ENCODE measurements at places on chromosomes 3 and 15. TPM values are rescaled to one million over a fixed set of nuclear protein-coding genes. Genes with fewer than 3 reads are reported as not detected.

DNA sequence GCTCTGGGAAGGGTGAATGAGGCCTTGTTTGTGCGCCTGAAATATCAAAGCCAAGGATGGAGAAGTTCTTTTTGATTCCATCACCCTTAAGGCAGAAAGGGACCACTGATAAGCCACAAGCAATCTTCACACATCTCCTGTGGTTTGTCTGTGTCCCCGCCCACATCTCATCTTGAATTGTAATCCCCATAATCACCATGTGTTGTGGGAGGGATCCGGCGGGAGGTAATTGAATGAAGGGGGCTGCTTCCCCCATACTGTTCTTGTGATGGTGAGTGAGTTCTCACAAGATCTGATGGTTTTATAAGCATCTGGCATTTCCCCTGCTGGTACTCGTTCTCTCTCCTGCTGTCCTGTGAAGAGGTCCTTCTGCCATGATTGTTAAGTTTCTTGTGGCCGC is 329.6 kb upstream of the RGMA start:
- DNase-seq = no peak

ITIH3 gene
- total RNA-seq = 0.23 TPM

DNA sequence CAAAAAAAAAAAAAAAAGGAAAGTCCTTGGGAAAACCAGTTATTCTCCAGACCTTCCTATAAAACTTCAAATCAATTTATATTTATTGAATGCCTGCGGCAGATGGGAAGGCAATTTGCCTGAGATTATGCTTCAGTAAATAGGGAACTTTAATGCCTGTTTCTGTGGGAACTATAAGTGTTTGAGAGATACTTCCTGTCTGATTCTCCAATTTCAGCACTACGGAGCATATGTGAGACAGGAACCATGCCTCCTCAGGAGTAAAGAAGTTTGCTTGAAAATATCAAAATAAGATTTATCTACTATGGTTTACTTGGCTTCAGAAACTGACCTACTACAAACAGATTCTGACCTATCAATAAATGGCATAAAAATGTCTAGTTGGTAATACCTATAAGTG is 135.5 kb downstream of the CBLB start:
- DNase-seq = no peak

DNA sequence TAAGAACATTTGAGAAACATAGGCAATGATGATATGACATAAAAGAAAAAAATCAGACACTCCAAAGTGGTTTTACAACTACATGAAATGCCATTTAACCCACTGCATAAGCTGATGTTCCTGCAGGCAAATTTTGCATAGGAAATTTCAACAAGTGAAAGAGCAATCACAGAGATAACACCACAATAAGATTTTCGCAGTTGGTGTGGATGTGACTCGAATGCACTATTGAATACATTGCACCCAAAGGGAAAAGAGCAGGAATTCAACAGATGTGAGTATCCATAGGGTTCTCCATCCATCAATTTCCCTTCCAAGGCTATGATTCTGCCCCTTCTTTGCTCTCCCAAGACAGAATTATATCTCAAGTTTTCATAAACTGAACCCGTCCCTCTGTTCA is 456.1 kb downstream of the RAP2B start:
- DNase-seq = no peak

DNA sequence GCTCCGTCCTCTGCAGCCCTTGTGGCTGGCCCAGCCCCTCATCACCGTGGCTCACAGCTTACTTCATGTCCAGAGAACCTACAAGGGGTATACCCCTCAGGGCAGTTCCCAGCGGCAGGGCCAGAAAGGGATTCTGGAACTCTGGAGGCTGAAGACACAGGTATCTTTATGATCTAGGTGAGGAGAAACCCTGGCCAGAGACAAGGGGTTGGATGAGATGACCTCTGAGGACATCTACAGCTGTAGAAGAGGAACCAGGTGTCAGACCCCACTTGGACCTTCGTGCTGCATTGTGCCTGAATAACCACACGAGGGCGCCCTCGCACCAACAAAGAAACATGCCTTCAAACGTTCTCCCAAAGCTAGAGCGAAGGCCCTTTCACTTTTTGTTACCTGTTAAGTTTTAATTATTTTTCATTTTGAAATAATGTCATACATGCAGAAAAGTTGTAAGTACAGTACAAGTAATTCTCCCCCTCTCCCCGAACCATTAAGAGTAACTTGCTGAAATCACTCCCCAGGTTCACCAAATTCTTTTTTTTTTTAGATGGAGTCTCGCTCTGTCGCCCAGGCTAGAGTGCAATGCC is 118.7 kb upstream of the SMAD3 start:
- peak; percentile 75 for DNase-seq

DNA sequence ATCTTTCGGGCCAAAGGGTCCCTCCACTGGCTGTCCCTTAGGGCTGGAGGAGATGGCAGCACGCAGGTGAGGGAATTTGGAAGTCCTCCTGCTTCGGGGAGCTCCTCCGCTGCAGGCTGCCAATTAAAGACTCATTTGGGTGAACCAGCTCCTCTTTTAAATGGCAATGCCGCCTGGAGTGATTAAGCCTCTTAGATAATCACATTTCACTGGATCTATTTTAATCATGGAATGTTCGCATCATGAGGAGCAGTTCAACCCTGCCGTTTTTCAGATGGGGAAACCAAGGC is 117.9 kb downstream of the LIPC start:
- no peak for DNase-seq

- DNase-seq = no peak
These were observed 15.2 kb downstream of the NRROS start for GRCh38 chr3:196654735-196655090.

TMEM45A gene
- 5.6 TPM for total RNA-seq

HES1 gene
- total RNA-seq = 128 TPM

GRCh38 chr3:157631478-157631877 is 128.3 kb upstream of the VEPH1 start:
- no peak for DNase-seq

TUSC7 gene
- not detected for total RNA-seq

GRCh38 chr3:66053550-66054094 is 14.9 kb upstream of the MAGI1 start:
- no peak for DNase-seq

LYSMD2 gene
- total RNA-seq = 0.29 TPM

GRCh38 chr3:154598166-154598565 is 168.2 kb upstream of the GPR149 start:
- no peak for DNase-seq

SLC24A5 gene
- not detected for total RNA-seq

DNA sequence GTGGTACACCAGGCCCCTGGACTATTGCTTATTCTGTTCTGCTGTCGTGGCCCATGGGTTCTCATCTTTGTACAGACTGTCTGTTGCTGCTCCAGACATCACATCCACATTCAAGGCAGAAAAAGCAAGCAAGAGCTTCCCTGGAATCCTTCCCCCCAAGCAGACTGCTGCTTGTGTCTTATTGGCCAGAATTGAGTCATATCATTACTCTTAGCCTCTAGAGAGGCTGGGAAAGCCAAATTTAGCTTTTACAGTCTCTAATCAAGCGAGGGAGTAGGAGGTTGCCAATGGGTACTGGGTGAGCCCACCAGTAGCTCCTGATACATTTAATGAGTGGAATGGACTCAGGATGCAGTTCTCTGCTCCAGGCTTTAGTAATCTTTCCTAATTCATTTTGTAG is 39.4 kb downstream of the RAB6B start:
- DNase-seq = no peak

- DNase-seq = no peak
These were observed 2.1 kb downstream of the TNFAIP8L3 start for GRCh38 chr15:51092480-51093040.

DNA sequence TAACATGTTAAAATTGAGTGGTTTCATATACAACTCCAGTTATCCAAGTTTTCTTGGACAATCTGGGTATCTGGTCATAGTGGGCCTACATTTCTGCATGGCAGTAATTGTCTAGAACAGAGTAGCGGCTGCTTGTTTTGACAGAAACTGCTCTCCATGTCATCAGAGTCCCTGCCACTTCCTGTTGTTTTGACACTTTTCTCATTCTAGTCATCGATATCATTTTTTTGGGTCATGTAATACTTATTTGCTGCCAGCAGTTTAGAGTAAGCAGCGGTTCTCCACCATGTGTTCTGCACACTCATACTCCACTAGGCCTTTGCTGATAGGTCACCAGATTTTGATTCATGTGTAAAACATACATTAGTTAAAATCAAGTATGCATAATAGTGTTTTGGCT is 81.5 kb downstream of the SLC25A26 start:
- no peak for DNase-seq

MYL3 gene
- 13.8 TPM for total RNA-seq
